Forelimb muscle (tissue), 1 donor: ENCODE measurements at places on chromosomes 3 and 15.

- DNase-seq, result no peak
These were observed 179.9 kb downstream of the RYR3 start for GRCh38 chr15:33490703-33491102.

DNA sequence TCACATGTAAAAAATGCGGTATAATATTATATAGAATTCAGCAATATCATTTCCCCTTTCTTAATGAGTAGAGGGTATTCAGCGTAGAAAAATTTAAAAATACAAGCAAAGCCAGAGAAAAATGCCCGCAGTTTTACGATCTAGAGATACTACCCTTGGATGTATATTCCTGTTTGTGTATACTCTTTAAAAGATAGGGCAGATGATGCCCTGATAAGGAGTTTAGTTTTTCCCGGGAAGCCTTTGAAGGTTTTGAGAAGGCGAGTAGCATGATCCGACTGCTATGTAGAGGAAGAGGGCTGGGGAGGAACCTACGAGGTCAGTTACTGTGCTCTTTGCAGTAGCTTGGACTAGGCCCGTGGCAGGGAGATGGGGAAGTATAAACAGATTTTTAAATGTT lies 1.2 kb downstream of the YEATS2 start:
- no peak for DNase-seq

- no peak for DNase-seq
These were observed 15.0 kb downstream of the RPLP1 start for GRCh38 chr15:69467636-69468035.

- no peak for DNase-seq
These were observed 469.9 kb upstream of the CBLB start for GRCh38 chr3:106338582-106339214.

GRCh38 chr3:66350601-66351000 lies 129.8 kb downstream of the SLC25A26 start:
- no peak for DNase-seq

DNA sequence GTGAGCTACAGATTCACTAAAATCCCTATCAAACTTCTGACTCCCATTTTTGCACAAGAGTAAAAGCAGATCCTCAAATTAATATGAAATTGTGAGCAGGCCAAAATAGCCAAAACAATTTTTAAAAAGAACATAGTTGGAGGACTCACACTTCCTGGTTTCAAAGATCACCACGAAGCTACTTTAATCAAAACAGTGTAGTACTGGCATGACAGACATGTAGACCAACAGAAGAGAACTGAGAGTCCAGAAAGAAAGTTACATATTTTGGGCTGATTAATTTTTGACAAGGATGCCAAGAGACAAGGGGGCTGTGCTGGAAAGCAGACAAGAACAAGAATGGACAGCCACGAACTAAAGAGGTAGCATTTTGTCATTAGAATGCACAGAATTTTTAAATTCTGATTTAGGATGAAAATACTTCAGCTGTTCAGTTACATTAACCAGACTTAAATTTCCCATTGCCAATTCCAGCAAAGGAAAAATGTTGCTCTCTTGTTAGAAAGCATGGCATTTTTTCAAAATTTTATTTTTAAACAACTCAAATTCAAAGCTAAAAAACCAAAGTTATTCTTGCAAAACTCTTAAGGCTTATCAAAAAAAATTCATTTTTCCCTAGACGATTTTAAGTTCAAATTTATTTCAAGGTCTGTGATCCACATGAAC lies 14.0 kb downstream of the RYK start:
- no peak for DNase-seq

DNA sequence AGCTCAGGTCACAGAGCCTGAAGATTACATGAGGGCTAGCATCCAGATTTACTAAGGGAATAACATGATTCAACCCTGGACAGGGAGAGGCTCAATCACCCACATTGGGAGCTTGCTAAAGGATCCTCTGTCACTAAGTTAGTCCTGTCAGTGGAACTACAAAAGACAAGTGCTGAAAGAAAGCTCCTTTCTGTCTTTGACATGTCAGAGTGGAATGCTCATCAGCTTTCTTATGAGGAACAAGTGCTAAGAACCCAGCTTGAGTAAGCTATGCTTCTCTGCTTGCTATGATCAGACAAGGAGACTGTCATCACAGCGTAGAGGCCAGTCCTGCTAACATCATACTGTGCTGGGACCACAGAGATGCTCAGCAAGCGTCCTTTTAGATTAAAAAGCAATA lies 74.5 kb downstream of the MB21D2 start:
- no peak for DNase-seq

DNA sequence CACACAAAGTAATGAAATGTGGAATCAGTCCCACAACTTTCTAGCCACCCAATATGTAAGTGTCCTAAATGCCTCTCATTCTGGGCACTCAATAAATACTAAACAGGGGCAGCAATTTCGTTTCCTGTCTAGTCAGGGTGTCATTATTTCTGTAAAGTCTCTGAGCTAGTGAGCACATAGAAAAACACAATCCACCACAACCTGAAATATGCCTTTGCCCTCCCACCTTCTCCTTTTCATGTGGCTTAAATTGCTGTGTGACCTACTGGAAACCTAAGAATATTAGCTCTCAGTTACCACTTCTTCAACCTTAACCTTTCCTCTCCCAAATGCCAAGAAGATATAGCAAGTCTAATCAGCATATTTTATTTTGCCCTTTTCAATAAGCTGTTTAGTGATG lies 456.3 kb upstream of the KCNMB2 start:
- DNase-seq, result no peak

- no peak for DNase-seq
These were observed 15.3 kb downstream of the DNAJC13 start for GRCh38 chr3:132432639-132433038.

- no peak for DNase-seq
These were observed 59.2 kb downstream of the RSRC1 start for GRCh38 chr3:158169091-158169491.

DNA sequence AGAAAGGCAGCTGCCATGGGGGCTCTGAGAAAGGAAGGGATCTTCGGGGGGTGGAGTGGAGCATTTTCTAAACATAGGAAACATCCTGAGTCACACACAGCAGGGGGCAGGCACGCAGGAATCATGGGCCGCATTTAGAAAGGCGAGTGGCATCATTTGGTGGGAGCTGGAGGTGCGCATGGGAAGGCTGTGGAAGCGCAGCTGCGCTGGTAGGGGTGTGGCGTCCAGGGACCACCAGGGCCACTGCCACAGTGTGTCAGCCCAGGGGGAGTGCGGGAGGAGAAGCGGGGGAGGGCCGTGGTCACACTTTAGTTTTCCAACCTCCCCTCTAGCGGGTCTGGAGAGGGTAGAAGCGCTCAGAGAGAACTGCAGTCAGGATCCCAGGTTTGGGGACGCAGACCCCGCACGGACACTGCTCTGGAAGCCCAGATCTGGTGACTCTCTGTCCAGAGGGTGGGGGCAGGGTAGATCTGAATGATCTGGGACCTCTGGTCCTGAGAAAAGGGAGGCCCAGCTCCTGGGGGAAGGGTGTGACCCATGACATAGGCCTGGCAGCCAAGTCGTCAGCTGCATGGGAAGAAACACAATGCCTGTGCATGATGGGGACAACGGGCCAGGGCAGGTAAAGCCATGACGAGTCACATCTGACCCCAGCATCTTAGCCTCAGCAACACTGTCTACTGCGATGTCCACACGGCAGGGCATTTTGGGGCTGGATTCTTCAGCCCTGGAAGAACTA lies 88.0 kb upstream of the IQSEC1 start:
- no peak for DNase-seq

DNA sequence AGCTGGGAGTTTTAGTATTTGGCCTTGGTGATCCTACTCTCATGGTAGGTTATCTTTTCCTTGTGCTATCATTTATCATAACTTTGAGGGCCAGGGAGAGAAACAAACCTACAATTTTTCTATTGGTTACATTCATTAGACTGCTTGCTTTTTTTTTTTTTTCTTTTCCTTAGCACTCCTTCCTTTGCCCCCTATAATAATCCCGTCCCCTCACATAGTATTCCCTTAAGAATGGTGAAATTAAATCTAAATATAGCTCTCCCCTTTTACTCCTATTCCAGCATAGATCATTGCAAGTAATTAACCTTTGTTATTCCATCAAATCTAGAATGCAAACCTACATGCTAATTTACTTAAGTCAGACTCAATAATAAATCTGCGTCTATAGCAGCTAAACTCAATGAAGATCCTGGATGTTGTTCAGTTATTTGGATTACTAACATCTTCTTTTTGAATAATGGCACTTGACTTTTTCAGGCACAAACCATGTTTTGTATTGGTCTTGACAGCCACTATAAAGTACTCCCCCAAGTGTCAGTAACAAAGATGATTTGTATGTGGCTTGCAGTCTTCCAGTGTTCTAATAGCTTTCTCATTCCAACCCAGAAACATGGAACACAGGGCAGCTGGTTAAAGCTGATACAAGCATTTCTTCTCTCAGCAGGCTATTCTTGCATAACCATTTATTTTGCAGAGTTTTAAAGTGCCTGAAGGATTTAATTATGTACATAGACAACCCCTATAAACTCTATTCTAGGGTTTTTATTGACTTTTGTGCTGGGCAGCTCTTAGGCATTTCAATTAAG lies 420.6 kb downstream of the MECOM start:
- DNase-seq, result no peak

DNA sequence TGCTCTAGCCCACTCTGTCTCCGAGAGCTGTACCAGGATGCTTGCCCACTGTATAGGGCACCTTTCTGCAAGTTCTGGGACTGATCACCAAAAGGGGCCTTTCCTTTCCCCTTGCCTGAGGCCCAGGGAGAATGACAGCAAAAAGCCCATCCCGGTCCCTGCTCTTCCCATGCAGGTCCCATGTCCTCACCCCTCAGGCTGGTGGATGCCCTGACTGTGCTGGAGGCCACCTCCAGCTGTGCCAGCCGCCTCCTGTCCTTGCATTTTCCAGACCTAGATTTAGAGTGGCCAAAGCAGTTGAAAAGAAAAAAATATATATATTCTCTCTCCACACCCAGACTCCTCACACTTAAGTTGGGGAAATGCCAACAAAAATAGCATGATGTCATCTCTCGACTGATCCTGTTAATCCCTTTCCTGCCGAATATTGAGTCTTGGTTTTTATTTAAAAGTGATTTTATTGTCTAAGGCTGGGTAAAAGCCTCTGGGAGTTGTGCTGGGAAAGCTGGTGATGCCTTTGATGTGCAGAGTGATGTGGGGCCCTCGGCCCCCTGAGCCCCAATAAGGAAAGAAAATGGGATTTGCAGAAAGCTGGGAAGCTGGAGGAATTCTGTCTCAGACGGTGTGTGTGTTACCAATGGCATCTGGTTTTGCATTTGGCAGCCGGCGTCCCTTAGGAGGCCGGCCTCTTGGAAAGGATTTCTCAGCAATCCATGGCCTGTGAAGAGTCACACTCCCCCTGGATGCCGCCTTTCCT lies 29.3 kb upstream of the TPM1 start:
- DNase-seq, result peak; percentile 44

DNA sequence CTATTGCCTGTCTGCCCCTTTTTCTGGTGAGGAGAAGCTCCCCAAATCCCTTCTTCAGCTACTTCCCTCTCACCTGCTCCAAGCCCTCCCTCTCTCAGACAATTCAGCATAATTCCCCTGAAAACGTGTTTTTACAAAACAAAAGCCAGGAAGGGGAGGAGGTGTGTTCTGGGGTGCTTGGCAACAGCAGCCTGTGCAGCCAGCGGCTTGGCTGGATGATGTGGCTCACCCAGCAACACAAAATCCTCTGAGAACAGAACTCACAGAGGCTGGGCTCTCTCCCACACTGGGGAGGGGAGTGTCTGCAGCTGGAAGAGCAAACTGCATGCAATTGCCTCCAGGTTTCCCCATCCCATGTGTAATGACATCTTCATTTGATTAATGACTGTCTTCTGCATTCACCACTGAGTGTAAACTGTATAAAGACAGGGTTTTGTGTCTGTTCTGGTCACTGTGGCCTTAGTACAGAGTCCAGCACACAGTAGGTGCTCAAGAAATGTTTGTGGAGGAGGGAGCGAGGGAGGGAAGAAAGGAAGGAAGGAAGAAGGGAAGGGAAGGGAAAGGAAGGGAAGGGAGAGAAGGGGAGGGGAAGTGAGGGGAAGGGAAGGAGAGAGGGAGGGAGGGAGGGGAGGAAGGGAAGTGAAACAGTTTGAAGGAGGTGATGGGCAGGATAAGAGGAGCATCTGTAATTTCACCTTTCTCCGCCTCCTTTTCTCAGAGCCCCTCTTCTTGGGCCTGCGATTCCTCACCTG lies 70.1 kb upstream of the GLCE start:
- DNase-seq, result peak; percentile 56

DNA sequence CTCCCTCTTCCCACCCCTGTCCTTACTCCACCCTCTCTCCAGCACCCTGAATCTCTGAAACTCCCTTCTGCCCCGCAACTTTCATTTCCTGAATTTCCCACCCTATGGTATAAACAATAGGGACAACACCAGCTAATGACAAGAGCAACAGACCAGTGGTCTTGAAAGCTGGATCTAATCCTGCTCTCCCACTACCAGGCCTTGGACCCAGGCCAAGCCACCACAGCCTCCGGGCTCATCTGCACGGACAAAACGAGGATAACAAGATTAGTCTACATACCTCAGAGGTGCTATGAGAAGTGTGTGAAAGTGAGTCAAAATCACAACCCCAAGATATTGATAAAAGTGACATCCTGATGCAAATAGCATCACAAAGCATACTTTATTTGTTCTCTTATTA lies 128.6 kb downstream of the ERC2 start:
- no peak for DNase-seq

GRCh38 chr15:23913635-23914034 lies 226.5 kb upstream of the NDN start:
- no peak for DNase-seq
